ENCODE measurements at places on chromosomes 1 and 21. TPM values are rescaled to one million over a fixed set of nuclear protein-coding genes. Genes with fewer than 3 reads are reported as not detected.

Gene GPR3
- total RNA-seq = not detected

GRCh38 chr1:5341471-5341870 is 650.8 kb downstream of the NPHP4 start:
- DNase-seq = no peak
- H3K36me3 ChIP-seq = no peaks in the 10 kb centered on the region
- H3K27ac ChIP-seq = no peak overlapping the region

DNA sequence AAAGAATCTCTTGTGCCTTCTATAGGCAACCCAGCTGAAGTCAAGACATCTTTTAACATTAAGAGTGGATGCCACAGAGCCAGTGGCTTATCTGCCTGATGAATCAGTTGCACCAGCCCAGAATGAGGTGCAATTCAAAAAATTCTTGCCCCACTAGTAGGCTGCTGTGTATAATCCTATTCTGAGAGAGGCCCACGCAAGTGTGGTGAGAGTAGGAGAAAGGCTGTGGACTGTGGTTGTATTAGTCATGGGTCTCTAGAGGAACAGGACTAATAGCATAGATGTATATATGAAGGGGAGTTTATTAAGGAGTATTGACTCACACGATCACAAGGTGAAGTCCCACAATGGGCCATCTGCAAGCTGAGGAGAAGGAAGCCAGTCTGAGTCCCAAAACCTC is 216.4 kb downstream of the LTN1 start:
- DNase-seq = no peak
- no peak overlapping the region for H3K4me3 ChIP-seq

- H3K36me3 ChIP-seq = peaks cover 9% of the 10 kb centered on the region
- H3K27me3 ChIP-seq = no peaks in the 10 kb centered on the region
- DNase-seq = no peak
- no peak overlapping the region for H3K27ac ChIP-seq
- H3K4me1 ChIP-seq = peaks cover 7% of the 10 kb centered on the region
Measured at GRCh38 chr1:226989085-226989920, 49.2 kb downstream of the COQ8A start.

DNA sequence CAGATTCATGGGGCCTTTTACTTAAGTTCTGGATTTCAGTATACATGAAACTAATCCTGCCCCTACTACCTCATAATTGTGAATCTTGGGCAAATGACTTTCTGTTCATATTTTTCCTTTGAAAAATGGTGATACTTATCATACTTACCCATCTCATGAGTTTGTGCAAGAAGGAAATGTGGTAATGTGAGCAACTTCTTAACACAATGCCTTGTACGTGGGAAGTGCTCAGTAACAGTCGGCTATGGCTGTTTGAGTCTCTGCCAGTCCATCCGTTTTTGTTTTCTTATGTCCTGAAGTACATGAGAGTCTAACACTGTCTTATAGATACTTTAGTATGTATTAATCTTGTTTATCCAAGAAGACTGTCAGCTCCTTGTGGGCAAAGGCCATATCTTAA is 86.5 kb downstream of the PATJ start:
- no peaks in the 10 kb centered on the region for H3K27me3 ChIP-seq
- H3K27ac ChIP-seq = no peak overlapping the region
- no peaks in the 10 kb centered on the region for H3K4me1 ChIP-seq
- DNase-seq = no peak

- H3K27ac ChIP-seq = no peak overlapping the region
- no peaks in the 10 kb centered on the region for H3K36me3 ChIP-seq
- H3K27me3 ChIP-seq = no peaks in the 10 kb centered on the region
- H3K4me3 ChIP-seq = no peak overlapping the region
- DNase-seq = no peak
Measured at GRCh38 chr1:2320760-2321667, 70.3 kb downstream of the MORN1 start.

GRCh38 chr1:222540598-222540995 is 7.3 kb downstream of the HHIPL2 start:
- no peaks in the 10 kb centered on the region for H3K4me1 ChIP-seq
- H3K27me3 ChIP-seq = no peaks in the 10 kb centered on the region
- DNase-seq = no peak
- no peaks in the 10 kb centered on the region for H3K36me3 ChIP-seq
- H3K27ac ChIP-seq = no peak overlapping the region
- no peak overlapping the region for H3K4me3 ChIP-seq

GRCh38 chr1:114234408-114235124 is 80.9 kb upstream of the SYT6 start:
- peaks cover 5% of the 10 kb centered on the region for H3K4me1 ChIP-seq
- DNase-seq = no peak
- no peaks in the 10 kb centered on the region for H3K27me3 ChIP-seq
- H3K27ac ChIP-seq = no peak overlapping the region

All from liver (tissue), 10 donors.